ENCODE measurements at places on chromosomes 7 and 10.

DNA sequence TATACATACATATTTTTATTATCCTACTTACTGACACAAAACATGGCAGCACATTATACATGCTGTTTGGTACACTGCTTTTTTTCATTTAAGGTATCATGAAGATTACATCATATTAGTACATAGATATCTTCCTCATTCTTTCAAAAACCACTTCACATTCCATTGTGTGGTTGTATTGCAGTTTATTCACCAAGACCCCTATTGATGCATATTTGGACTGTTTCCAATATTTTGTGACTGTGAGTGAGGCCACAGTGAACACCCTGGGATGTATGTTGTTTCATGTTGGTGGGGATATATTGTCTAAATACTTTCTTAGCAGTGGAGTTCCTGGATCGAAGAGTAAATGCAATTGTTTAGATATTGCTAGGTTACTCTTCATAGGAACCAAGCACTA is 39.0 kb downstream of the TFAM start:
- DNase-seq = no peak

- no peak for DNase-seq
Observed at GRCh38 chr7:4816419-4817080, 41.1 kb downstream of the AP5Z1 start.

GRCh38 chr7:50584793-50585408 is 19.7 kb upstream of the DDC start:
- no peak for DNase-seq

DNA sequence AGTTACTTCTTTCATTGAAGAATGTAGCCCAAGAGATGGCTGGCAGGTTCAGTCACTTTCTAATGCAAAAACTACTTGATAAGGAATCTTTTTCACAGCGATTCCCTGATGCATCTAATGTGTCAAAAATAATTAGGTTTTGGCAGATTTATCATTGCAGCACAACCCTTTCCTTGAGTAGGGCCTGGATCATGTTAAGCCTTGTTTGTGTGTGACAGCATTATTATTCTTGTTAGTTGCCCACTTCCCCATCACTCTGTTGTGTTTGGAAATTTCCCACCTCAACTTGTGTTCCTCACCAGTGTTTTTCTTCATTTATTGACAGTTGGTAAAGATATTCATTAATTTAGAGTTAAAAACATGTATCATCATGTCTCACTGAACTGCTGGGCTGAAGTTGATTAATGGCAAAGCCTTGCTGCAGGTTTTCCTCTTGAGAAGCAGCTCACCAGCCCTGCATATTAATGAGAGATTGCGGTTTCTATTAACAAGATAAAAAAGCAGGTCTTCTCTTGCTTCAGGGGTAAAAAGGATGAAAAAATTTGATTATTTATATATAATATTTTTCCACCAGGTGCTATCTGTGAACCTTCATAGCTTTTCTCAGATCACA is 233.3 kb upstream of the MDFIC start:
- DNase-seq = no peak

DNA sequence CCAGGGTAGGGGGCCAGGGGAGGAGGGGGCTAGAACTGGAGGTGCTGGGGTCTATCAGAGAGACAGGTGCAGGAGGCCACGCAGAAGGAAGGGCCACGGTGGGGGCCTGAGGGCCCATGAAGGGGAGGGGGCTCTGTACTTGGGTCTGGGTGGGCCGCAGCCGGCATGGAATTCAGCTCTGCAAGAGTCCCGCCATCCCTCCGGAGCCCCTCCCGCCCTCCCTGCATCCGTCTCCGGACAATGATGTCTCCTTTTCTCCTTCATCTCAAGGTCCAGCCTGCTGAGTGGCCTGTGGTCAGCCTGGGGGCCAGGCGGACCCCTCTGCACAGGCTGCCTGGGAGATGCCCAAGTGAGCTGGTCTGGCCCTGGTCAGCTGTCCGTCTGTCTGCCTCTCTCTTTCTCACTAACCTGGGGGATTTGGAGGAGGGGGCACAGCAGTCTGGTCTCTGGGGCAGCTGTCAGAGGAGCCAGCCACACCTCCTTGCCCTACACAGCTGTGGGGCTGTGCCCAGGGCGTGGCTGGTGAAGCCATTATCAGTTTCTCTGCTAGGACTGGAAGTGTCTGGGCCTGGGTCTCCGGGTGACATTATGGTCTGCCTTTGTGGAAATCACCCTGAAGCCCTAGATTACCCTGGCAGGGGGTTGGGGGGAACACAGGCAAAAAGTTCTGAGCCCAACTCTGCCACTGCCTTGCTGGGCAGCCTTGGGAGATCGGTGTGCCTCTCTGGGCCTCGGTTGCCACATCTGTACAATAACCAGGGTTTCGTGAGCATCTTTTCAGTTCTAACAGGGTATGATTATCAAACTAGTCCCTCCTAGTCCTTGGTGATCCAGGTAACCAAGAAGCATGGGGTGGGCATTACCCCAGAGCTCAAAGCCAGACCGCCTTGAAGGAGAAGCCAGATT is 19.0 kb upstream of the HSPB1 start:
- DNase-seq = no peak
